Activated CD4-positive, alpha-beta memory T cell treated with anti-CD3 and anti-CD28 coated beads for 36 hours (primary cell): ENCODE measurements at places on chromosomes 11 and 22. TPM values are rescaled to one million over a fixed set of nuclear protein-coding genes. Genes with fewer than 3 reads are reported as not detected.

The PRODH gene
- total RNA-seq = not detected

The BEST1 gene
- 0.48 TPM for total RNA-seq

The PRSS23 gene
- total RNA-seq = 1.9 TPM

The OR51B5 gene
- total RNA-seq = not detected
